ENCODE measurements at places on chromosomes 11 and 22.

DNA sequence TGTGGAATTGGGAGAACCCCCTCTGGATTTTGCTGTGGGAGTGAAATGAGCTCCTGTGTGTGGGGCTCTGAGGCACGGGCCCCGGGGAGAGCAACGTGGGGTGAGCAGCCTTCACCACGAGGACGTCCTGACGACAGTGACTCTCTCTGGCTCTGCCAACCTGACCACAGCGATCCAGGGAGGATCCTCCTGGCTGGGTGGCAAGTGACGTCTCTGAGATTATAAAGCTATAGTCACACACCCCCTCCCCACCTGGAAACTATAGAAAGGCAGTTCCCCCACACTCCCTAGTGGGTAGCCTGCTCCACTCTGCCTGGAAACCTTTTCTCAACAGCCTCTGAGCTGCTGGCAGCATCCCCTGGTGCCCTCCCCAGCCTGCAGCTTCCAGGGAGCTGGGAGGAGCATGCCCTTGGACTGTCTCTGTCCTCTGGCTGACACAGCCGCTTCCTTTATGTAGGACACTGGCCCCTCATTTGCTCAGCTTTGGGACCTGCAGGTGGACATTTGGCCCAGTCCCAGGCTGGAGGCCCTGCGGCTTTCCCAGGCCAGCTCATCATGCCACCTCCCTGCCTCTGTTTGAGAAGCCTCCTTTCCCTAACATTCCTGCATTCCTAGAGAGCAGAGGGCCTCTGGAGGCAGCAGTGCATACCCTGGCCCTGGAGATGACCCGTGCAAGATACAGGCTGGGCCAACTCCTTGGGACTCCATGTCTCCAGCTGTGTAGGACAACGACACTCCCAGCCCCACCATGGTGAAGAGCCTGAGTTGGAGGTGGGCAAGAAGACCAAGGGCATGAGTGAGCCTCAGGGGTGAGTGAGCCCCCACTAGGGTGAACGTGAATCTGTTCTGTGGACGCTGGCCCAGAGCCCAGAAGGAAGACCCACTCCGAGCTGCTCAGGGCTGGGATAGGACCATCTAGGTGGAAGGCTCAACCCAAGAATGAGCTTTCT is 314.0 kb downstream of the NTM start:
- DNase-seq, result no peak

- DNase-seq, result no peak
Observed at GRCh38 chr11:116829525-116830183, at the start of gene APOC3. APOC3 (plus strand) TSS chr11:116829907; CDS start chr11:116830583, 676 bp downstream.

- no peak for DNase-seq
Observed at GRCh38 chr22:20258584-20259326, 9.4 kb downstream of the RTN4R start.

GRCh38 chr22:37520776-37521191 is 1.6 kb upstream of the CARD10 start:
- DNase-seq, result no peak

- no peak for DNase-seq
Observed at GRCh38 chr11:8640267-8640906, 42.1 kb downstream of the TRIM66 start.

DNA sequence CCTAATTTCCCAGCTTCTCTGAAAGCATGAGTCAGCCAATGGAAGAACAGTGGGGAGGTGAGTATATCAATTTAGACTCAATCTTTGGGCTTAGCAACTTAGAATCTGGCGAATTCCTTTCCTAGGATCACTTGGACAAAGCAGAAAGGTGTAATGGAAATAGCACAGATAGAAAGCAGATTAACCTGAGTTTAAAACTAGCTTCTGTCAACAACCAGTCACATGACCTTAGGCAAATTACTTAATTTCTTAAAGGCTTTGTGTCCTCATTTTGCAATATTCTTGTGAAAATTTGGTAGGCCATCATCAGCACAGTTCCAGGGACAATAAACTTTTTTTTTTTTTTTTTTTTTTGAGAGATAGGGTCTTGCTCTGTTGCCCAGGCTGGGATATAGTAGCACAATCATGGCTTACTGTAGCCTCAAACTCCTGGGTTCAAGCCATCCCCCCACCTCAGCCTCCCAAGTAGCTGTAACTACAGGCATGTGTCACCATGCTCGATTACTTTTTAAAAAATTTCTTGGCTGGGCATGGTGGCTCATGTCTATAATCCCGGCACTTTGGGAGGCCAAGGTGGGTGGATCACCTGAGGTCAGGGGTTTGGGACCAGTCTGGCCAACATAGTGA is 40.8 kb upstream of the PCF11 start:
- no peak for DNase-seq

GRCh38 chr11:79263001-79263400 is 177.8 kb downstream of the TENM4 start:
- DNase-seq, result no peak

DNA sequence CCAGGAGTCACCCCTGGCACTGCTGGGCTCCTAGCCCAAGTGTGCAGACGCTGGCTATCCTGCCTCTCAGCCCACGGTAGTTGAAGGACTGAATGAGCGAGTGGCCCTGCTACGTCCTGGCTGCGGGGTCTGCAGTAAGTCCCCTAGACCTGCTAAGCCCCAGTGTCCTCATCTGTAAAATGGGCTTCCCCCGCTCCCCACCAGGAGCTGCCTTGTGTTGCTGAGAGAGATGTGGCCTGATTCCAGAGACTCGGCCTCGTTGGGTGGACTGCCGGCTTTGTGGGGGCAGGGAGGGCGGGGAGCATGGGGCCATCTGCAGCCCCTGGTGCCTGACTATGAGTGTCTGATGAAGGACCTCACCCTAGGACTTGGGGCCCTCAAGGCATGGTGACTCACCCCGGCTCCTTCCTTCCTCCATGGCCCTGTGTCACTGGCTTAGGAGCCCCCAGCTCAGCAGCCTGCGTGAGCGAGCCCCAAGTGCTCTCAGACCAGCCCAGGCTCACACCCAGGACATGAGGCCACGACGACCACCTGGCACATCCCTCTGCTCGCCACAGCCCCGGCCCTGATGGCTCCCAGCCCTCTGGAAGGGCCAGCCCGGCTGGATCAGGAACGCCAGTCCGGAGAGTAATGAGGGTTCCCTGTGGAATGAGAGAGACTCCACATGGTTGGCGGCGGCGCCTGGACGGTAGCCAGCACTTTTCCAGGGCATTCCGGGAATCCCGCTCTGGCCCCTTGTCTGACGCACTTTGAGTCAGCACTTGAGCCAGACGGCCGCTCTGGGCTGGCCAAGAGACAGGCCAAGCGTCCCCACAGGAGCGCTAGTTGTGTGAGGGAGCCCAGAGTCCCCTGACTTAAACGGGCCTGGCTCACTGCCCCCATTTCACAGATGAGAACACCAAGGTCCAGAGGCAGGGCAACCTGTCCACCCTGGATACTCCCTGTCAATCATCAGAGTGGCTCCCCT is 50.5 kb upstream of the SHISAL1 start:
- peak; percentile 35 for DNase-seq

- no peak for DNase-seq
Observed at GRCh38 chr11:10857459-10857708, 469 bp downstream of the ZBED5 start.

DNA sequence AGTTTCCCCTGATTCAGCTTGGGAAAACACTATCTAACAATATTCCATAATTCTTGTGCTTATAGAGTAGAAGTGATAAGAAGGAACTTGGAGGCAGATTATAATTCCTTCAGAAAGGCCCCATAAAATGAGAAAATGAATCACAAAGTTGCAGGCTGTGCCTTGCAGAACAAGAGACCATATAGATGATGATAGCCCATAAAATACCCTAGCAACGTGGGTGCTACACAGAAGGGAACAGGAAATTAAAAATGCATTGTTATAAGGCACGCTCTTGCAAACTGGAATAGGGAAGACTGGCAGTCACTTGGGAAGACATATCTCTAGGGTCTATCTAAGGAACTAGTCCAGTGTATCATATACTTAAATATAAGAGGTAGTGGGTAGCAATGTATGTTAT is 67.6 kb downstream of the KIF18A start:
- no peak for DNase-seq

DNA sequence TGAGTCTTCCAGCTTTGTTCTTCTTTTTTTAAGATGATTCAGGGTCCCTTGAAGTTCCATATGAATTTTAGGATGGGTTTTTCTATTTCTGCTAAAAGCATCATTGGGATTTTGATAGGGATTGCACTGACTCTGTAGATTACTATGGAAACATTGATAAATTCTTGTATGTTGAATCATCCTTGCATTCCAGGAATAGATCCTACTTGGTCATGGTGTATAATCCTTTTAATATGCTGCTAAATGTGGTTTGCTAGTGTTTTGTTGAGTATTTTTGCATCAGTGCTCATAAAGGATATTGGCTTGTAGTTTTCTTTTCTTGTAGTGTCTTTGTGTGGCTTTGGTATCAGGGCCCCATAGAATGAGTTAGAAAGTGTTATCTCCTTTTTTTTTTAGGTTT is 34.9 kb upstream of the PHOX2A start:
- DNase-seq, result no peak

- no peak for DNase-seq
Observed at GRCh38 chr11:2814751-2815150, 70.8 kb downstream of the CDKN1C start.

GRCh38 chr22:40036126-40036525 is 41.4 kb downstream of the FAM83F start:
- no peak for DNase-seq

GRCh38 chr11:115117956-115118493 is 386.2 kb downstream of the CADM1 start:
- DNase-seq, result no peak

- no peak for DNase-seq
Observed at GRCh38 chr11:27228232-27228905, 134.6 kb downstream of the CCDC34 start.

- DNase-seq, result no peak
Observed at GRCh38 chr11:121634889-121635288, 182.1 kb upstream of the SORL1-AS1 start.

DNA sequence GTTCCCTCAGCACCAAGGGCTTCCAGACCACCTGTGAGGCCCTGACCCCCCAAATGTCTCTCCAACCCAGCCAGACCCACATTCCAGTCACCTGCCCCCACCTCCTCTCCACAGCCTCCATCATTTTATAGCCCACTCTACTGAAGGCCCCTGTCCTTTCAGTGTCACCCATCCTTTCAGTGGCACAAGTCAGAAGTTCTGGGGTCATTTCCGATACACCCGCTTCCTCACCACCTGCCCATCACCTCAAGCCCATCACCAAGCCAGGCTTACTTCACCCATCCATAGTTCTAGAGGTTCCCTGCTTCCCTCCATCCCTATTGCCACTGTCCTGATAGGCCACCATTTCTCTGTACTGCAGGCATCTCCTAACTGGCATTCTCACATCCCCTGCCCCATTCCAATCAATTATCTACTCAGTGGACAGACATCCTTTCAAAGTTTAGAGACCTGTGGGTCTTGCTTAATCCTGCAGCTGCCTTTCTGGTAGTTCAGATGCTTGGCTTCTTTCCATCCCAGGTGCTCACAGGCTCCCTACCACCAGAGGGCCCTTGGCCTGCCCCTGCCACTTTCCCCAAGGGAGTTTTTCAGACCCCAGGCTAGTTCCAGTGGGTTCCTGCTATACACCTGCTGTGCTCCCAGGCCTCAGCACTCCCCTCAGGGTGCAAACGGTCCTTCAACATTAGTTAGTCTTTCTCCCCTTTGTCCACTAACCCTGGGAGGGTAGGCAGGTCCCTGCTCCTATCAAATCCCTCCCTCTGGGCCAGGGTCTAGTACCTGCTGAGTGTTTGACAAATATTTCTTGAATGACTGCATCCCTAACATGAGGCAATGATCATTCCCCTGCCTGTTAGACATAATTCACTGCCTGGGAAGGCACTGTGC is 7.6 kb downstream of the KCNQ1OT1 start:
- DNase-seq, result no peak

DNA sequence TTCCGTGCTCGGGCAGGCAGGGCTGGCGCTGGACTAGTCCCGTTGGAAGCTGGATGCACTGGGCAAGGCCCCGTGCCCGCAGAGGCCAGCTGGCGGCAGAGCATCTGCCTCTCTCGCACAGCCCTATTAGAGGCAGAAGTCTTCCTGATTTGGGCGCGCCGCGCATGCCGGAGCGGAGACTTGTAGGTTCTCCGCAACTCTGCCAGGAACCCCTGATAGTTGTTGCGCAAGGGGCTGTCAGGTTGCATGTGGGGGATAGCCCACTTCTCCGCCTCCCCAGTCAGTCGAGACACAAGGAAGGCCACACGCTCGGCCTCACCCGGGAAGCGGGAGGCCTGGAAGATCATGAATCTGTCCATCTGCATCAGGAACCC is 1.2 kb downstream of the RTL6 start:
- no peak for DNase-seq

DNA sequence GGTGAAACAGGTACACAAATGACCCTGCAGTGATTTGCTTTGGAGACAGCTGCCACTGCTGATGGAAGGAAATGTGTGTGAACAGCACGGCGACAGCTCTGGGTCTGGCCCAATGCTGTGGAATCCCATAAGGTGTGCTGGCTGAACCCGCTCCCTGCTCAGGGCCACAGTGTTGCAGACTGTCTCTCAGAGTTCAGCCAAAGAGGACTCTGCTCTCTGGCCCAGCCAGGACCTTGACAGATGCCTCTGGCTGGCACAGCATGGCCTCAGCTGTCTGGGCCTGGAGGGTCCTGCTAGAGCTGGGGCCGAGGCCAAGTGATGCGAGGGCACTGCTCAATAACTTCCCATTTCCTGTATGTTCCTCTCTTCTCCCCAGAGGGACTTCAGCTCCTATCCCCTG is 5.3 kb upstream of the ABCC8 start:
- no peak for DNase-seq

- no peak for DNase-seq
Observed at GRCh38 chr22:20979243-20979809, 2.8 kb upstream of the LZTR1 start.

GRCh38 chr11:44280257-44280656 is 29.7 kb downstream of the ALX4 start:
- no peak for DNase-seq

DNA sequence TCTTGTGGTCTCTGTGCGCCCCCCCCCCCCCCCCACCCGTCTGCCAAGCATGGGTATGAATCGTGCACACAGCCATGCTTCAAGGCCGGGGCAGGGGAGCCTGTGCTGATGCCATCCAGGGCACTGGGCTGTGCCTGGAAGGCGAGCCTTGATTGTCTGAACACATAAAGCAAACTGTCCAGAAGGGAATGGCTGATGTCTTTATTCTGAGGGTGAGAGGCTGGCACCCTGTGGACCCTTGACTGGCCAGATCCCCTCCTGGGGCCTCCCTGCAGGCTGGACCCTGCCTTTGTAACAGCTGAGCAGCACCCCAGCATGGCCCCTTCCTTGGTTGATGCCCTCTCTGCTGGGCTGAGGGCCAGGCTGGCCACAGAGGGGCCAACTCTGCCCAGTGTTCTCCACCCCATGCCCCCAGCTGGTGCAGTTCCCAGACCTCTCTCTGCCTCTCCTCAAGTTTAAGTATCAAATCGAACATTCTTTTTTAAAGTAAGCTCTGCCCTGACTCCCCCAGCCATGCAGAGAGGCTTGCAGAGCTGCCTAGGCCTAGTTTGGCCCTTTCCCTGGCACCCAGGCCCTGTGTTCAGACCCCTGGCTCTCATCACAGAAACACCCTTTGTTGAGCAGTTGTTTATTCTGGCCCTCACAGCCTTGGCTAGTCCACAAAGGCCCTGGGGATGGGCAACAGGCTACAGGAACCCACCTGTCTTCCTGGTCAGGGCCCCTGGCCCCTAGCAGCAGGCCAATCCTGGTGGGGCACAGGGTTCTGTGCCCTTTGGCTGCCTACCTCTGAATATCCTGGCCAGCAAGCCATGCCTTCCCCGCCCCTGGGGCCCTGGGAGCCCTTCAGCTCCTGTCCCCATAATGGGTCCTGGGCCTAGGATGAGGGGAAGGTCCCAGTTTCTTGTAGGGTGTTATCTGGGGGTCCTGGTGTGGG is 3.9 kb upstream of the RANBP1 start:
- DNase-seq, result no peak
